ENCODE measurements at places on chromosomes 11 and 22.

DNA sequence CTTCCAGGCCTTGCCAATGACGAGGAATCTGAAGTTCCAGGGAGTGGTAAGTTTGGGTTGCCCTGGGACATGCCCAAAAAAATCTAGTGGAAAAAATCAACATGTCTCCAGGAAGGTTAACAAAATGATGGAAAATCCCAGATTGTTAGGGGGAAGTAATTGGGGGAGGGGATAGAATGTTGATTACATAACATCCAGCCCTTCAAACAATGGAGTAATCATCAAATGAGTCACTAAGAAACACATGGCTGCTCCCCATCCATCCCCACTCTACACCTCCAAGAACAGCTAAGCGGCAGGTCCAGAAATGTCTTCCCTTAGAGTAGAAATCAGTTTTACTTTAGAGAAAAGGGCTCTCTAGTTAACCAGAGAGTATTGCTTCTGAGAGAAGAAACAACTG is 94.9 kb downstream of the ETS1 start:
- no peak for DNase-seq

GRCh38 chr11:1762537-1763302 is 1.0 kb downstream of the CTSD start:
- no peak for DNase-seq

GRCh38 chr22:46846150-46846831 is 83.8 kb downstream of the TBC1D22A start:
- DNase-seq, result no peak

- no peak for DNase-seq
Measured at GRCh38 chr22:32822179-32822877, 20.8 kb downstream of the TIMP3 start.

GRCh38 chr22:49760630-49761571 is 66.8 kb downstream of the BRD1 start:
- DNase-seq, result no peak

GRCh38 chr22:39017596-39018365 is 3.1 kb upstream of the APOBEC3D start:
- peak; percentile 53 for DNase-seq

- no peak for DNase-seq
Measured at GRCh38 chr11:88204353-88204752, 29.1 kb upstream of the RAB38 start.

DNA sequence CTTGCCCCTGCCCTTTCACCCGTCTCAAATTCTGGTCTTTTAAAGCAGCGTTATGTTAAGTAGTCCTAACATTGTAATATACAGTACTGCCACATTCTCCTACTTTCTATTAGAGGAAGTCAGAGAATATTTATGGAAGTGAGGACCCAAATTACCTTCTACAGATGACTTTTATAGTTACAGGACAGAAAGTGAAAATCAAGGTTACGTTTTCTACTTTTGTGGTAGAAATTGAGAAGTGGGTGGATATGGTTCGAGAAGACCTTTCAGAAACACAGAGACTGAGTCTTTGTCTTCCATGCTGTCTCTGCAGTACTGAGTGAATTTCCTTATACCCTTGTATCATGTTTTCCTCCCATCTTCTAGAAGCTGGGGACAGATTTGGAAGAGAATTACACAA is 17.1 kb downstream of the SC5D start:
- no peak for DNase-seq

DNA sequence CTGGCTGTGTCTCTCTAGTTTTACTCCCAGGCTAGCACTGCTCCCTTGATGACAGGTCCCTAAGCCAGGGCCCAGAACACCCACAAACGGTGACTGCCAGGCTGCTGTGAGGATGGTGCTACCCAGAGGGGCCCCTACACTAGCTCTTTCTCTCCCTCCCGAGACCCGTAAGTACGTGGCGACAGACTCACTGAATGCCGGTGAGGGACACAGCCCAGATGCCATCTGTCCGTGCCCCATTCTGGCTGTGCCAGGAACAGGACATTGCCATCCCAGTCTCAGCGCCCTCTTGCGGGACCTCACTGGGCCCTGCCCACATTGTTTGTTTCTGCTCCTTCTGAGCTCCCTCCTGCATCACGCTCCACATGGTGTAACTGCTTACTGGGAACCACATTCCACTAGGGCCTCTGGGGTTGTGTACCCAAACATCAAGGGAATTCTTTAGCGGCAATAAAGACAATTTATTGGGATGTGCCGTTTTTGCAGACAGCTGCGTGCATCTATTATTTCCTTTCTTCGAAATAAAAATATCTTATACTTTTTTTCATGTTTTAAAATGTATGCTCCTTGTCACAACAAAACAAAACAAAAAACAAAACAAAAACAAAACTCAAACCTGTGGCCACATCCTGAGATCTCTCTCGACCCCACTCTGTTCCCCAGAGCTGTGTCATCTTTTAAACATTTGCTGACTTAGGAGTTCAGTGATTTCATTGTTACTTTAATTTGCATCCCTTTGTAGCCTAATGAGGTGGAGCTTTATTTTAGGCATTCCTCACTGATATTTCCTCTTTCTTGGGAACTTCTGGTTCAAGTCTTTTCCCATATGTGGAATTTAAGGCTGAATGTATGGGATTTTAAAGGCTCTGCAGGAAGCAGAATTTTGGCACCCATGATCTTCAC is 4.4 kb upstream of the TPCN2 start:
- DNase-seq, result peak; percentile 94

GRCh38 chr22:42214633-42215415 is 55.6 kb downstream of the TCF20 start:
- peak; percentile 32 for DNase-seq

DNA sequence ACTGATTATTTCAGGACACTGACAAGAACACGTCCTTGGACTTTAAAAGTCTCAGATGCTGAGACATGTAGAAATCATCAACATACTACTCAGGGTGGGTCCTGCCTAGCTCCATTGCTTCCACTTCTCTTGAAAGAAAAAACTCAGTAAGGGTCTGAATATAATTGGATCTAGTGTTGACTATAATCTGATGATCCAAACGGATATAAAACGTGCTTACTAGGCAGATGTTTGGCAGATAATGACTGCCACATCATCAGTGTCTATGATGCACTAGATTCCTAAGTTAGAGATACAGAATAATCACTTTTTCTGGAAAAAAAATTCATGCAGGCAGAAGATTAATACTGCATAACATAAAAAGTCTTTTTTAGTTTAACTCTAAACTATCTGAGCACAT is 21.6 kb downstream of the GUCY1A2 start:
- no peak for DNase-seq

DNA sequence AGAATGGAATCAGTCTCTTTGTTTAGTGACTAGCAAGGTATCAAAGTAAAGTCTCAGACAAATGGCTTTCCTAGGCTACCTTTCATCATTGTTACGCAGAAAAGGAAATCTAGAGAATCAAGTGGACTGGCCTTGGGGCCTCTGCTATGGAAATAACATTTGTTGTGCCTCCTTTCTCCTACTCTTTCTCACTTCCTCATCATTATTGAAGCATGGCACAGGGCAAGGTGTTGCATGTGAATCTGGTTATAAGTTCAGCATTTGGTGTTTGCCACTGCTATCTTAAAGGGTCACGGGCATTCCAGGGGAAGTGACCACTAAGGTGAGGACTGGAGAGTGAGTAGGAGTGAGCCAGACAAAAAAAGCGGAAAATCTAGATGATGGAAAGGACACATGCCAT is 54.9 kb downstream of the GLYATL1 start:
- DNase-seq, result no peak

DNA sequence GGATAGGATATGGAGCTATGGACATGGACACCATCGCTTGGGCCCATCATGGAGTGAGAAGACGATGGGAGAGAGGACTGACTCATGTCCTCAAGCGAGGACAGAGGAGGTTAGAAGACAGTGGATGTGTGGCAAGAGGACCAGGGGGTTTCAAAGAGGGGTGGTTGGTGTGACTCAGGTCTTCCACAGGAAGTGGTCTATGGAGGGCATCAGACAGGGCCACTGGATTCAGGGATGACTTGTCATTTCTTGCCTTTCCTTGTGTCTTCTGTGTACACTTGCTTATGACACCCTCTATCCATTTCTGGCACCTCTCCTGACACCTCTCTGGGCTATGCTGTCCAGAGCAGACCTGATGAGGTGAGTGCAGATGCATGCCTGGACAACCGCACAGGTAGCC is 115.4 kb downstream of the OSBP2 start:
- DNase-seq, result no peak

DNA sequence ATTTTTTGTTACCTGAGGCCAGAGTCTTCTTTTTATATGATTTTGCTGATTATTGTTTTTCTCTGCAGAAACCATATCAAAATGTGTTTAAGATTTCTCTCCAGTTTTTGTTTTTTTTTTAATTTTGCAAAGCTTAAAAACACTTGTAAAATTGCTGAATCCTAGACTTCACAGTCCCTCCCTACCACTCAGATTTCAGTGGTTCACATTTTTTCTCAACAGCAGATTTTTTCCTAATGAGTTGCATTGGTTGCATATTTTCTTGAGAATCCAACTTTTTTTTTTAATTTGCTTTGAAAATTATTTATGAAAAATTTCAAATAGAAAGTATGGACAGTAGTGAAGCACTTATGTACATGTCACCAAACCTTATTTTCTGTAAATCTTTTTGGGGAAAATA is 5.8 kb downstream of the ARL14EP start:
- DNase-seq, result no peak

DNA sequence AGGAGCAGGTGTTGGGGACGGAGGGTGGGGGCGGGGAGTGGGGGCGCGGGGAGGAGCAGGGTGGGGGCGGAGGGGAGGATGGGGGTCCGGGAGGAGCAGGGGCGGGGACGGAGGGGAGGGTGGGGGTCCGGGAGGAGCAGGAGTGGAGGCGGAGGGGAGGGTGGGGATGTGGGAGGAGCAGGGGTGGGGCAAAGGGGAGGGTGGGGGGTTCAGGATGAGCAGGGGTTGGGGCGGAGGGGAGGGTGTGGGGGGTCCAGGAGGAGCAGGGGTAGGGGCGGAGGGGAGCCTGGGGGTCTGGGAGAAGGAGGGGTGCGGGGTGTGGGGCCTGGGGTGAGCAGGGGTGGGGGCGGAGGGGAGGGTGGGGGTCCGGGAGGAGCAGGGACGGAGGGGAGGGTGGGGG is 17.1 kb downstream of the CRELD2 start:
- no peak for DNase-seq

DNA sequence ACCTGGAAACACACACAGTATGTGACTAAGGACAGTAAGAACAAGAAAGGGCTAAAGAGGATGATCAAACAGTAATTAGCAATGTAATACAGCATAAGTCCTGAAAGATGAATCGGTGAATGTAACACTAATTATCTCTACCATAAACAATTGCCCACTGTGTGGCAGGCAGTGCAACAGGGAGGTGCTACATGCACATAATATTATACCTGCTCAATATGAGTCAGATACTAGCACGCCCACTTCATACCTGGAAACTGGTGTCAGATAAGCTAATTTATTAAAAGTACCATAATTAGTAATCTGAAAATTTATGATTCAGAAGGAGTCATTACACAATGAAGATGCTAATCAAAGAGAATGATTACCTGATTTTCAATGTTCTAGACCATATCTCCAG is 14.9 kb downstream of the CASP12 start:
- no peak for DNase-seq

GRCh38 chr11:5036669-5037068 is 9.7 kb upstream of the OR52J3 start:
- DNase-seq, result no peak

DNA sequence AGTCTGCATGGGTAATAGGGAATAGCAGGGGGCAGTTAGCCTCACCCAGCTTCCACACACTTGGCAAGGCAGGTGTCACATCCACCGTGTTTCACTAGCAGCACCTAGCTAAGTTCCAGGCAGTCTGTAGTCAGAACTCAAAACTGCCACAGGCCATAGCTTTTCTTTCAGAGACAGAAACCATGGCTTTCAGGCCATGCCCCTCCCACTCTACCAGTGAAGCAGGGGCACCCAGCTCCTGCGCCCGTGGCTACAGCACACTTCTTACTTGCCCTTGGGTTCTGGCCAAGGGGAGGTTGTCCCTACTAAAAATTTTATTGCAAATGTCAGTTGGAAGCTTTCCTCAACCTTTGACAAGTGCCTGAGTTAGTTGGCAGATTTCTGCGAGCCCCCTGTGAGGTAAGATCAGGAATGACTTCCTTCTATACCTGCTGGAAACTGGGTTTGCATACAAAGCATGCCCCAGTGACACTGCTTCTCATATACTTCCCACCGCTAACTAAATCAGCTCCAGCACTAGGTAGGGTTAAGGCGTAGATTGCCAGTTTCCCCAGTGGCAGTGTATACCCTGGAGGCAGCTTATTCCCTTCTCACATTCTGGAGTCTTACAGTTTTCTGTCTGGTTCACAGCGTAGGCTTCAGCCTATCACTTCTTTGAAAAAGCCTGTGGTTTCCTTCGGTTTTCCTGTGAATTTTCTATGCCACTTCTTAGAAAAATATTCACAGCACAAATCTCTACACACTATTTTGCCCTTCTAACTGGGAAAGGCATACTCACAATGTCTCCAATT is 139.0 kb upstream of the LUZP2 start:
- DNase-seq, result peak; percentile 51

GRCh38 chr22:48669986-48670716 is 1157.5 kb downstream of the BRD1 start:
- no peak for DNase-seq

GRCh38 chr22:32430352-32430751 is 18.3 kb upstream of the RTCB start:
- no peak for DNase-seq

DNA sequence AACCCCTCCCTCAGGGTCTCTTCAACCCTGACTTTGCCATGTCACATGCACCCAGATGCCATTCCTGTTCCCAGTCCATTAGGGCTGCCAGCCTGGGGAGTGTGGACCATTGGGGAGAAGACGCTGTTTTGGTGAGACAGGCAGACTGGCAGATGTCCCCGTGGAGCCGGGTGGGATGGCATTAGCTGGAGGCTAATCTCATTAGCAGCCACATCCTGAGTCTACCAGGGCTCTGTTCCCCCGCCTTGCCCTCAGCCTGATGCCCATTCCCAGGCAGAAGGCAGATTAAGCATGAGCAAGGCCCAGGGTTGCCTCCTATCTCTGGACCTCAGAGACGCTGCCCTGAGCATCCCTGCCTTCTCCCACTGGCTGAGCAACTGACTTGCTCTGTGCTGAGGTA is 46.4 kb upstream of the ALX4 start:
- no peak for DNase-seq

GRCh38 chr11:130580891-130581492 is 132.5 kb downstream of the ADAMTS15 start:
- peak; percentile 83 for DNase-seq

DNA sequence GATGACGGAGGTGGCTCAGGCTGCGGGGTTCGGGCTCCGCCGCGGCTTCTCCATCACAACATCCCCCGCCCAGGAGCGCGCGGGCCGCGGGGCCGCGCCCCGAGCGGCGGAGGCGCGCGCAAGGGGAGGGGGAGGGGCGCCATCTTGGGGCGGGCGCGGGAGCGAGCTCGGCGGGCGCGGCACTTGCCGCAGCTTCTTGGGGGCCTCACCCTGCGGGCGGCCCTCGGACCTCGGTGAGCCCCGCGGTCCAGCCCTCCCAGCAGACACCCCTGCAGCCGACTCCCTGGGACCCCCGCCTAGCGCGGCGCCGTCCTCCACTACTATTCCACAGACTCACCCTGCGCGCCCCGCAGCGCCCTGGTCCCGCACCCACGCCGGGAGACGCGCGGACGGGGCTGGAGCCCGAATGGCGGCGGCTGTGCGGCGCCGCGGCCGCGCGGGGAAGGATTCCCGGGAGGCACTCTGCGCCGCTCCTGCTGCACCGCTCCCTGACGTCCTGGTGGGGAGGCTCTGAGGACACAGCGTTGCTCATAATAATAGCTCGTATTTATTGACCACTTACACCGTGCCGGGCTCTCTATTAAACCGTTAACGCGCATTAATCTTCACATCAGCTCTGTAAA is at the start of gene APBB1:
APBB1 (minus strand) TSS at position 86 of the 623 bp plus-strand sequence. CDS start 7,747 bp downstream, outside the sequence.
- DNase-seq, result peak; percentile 66

Data from mesendoderm (in vitro differentiated cells).